ENCODE measurements at places on chromosomes 2 and 18.

GRCh38 chr18:37175727-37176620 is 347.0 kb downstream of the KIAA1328 start:
- no peak for DNase-seq

DNA sequence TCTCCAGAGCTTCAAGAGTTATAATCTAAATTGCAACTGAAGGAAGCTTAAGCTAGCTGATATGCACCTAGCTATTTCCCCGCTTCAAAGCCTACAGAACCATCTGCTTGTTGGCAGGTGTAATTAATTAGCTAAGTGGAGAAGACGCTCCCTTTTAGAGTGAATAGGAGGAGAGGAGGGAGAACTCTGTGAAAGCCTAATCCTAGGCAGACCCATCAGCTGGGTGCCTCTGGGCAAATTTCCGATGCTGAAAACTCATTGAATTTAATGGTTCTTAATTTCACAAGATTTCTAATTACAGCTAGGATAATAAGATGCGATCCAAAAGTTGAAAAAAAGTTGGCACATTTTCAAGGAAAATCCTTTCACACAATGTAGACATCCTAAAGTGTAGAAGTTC is 735.9 kb downstream of the ERBB4 start:
- no peak for DNase-seq

GRCh38 chr2:189698020-189698887 is 23.8 kb downstream of the ANKAR start:
- DNase-seq = peak; percentile 7

- no peak for DNase-seq
Measured at GRCh38 chr18:47333926-47334635, 82.6 kb upstream of the SKOR2 start.

DNA sequence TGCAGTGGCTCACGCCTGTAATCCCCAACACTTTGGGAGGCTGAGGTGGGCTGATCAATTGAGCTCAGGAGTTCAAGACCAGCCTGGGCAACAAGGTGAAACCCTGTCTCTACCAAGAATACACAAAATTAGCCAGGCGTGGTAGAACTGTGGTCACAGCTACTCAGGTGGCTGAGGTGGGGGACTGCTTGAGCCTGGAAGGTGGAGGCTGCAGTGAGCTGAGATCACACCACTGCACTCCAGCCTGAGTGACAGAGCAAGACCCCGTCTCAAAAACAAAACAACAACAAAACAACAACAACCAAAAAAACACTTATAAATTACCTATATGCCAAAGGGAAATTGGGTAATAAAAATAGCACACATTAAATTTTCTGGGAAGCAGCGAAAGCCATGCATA is 141.6 kb downstream of the HDAC4 start:
- no peak for DNase-seq

DNA sequence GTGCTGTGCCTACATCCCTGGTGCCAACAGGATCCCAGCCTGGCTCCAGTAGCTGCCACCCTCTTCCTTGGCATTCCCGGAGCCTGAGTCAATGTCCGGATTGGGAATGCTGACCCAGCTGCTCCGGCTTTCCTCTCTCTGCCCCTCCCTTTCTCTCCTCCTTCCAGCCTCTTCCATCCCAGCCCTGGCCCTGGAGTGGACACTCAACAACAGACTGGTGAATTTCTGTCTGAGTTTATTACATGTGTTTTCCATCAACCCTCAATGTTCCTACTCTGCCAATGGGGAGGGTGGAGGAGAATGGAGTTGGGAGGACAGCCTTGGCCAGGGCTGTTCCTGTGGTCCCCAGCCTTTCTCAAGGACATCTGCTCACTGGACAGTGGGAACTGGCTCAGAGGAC is 917 bp upstream of the PRKAG3 start:
- peak; percentile 78 for DNase-seq

GRCh38 chr2:162929571-162929970 is 91.0 kb upstream of the KCNH7 start:
- no peak for DNase-seq

GRCh38 chr2:120930864-120931263 is 195.2 kb downstream of the GLI2 start:
- DNase-seq = no peak

GRCh38 chr2:108949316-108950239 is 39.4 kb downstream of the EDAR start:
- DNase-seq = no peak

DNA sequence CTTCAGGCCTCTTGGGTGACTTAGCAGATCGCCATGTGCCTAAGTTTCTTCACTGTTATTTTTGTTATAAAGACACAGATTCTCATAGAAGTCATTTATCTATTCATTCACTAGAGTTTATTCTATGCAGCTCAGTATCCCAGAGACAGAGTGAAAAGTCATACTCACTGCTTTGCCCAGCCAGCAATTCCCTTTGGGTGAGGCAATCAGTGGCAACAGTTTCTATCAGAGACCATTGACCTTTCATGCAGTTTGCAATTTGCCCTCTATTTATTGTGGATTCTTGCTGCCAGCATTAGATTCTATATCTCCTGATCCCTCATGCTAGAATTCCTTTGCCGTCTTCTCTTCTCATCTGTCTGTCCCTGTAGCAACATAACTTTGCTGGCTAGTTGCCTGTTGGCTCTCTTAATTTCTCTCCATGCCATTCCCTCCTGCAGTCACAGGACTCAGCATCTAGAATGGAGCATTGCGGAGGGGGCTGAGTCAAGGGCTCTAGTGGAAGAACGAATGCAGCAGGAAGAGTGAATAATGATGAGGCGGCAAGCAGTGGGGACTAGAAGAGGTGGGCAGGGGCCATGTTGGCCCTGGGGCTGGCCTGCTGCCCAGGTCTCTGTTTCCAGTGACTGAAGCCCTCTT is 12.2 kb downstream of the SLC9A4 start:
- DNase-seq = no peak

DNA sequence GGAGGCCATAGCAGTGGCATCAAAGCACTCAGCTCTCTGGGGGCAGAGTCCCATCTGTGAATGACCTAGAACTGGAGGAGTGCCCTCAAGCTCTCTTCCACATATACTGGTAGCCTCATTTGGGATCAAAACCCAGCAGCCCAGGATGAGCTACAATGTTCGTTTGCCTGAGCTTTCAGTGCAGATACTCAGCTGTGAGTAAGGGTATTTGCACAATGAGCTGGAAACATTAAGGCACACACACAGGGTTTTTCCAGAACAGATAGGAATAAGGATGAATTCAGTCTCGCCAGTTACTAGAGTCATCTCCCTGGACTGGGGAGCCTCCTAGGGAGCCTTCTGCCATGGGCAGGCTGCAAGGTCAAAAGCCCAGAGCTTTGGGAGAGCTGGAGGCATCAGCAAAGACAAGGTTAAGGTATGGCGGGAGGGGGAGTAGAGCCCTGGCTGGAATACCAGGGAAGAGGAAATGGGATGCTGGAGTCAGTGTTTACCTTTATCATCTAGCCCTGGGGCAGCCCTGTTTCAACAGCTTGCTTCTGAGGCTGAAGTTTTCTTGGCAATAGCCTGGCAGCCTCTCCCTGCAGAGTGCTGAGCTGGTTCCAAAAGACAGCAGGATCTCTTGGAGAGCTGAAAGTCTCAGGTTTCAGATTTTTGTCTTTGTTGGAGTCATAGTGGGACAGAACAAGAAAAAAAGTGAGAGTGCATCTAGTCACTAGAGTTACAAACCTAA is 187.7 kb downstream of the LOXHD1 start:
- DNase-seq = no peak

DNA sequence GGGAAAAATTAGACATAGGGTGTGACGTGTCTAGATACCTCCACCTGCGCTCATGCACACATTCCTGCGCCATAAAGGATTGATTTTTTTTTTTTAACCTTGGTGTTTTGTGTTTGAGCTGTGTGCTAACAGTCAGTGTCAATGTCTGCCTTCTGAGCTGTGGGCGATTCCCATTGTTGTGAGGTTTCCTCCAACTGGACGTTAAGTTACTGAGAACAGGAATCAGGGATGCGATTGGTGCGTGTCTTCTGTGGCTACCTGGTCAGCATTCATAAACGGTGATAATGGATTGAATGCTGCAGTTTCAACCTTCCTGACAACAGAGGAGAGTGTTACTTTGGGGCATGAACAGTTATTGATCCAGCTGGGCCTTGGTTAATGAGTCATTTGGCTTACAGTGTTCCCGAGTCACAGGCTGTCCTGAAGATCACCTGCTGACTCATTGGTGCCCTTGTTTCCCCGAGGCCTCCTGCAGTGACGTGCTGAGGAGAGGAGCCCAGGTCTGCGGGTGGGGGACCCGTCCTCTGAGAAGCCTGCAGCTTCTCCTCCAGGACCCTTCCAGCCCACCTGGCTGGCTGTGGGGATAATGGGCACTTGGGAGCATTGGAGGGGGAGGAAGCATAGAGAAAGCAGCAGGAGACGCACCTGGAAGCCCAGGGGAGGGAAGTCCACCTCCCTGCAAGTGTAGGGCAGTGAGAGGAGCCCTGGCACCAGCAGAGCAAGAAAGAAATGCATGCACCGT is 25.8 kb upstream of the CABYR start:
- DNase-seq = no peak

- no peak for DNase-seq
Measured at GRCh38 chr18:65746936-65747335, 3.9 kb upstream of the CDH7 start.

Measured in hepatic stellate cell (primary cell).